ENCODE measurements at places on chromosomes 5 and 9.

DNA sequence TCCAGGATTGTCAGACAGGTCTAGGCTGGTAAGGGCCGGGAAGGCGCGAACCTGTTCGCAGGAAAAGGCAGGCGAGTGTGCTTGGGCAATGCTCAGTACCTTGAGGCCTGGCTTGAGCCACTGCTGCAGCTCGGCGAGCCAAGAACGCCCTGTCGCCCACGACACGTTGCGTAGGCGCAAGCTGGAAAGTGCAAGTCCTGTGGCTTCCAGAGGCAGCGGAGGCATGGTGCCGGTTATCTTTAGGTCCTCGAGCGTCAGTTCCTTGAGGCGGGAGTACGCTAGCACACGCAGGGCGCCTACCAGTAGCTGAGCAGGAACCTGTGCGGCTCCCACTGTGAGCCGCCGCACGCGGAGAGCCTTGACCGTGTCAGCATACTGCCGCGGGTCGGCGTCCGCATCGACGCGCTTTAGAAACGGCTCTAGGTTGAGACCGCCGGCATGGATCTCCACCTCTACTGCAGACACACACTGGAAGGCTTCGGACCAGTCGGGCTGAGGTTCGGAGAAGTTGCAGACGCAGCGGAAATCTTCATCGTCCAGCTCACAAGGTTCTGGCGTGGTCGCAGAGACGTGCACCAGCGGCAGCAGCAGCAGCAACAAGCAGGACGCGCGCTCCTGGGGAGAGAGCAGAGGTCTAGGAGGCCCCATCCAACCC lies 482 bp downstream of the CD14 start:
- DNase-seq, result no peak
- peak overlapping the region; percentile 72 for H3K4me3 ChIP-seq
- H3K36me3 ChIP-seq, result no peaks in the 10 kb centered on the region
- H3K27me3 ChIP-seq, result peaks cover 13% of the 10 kb centered on the region

GRCh38 chr9:2717385-2717784 lies at the start of gene KCNV2:
TSS of gene KCNV2 (plus strand) at chr9:2717510. CDS start at chr9:2717740, 230 bp downstream.
- no peak within 1 kb of the TSS for H3K27ac ChIP-seq
- peaks cover 1% of the 10 kb centered on the region for H3K4me1 ChIP-seq
- no peak for DNase-seq
- no peak within 1 kb of the TSS for H3K4me3 ChIP-seq
- H3K36me3 ChIP-seq, result peaks cover 16% of the 10 kb centered on the region
- no peaks in the 10 kb centered on the region for H3K27me3 ChIP-seq

DNA sequence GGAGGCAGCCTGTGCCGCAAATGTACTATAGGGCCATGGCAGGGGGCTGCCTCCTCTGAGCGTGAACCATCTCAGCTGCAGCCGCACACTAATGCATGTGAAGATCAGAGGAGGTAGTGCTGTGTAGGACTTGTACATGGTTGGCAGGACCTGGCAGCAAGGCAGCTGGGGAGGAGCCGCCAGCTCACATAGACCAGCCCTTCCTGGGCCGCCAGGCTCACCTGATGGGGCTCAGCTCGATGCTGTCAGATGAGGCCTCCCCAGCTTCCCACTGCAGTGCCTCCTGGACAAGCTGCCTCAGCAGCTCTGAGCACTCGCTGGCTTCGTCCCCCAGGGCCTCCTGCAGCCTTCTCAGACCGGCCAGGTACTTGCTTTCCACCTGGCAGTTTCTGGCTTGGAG lies 18.0 kb upstream of the CORO2A start:
- H3K27me3 ChIP-seq, result no peaks in the 10 kb centered on the region
- peaks cover 10% of the 10 kb centered on the region for H3K4me1 ChIP-seq
- H3K36me3 ChIP-seq, result peaks cover 66% of the 10 kb centered on the region

- H3K4me3 ChIP-seq, result no peak overlapping the region
- H3K27ac ChIP-seq, result peak overlapping the region; percentile 29
- DNase-seq, result no peak
- peaks cover 18% of the 10 kb centered on the region for H3K4me1 ChIP-seq
- H3K36me3 ChIP-seq, result no peaks in the 10 kb centered on the region
These were observed 47.8 kb downstream of the PTTG1 start for GRCh38 chr5:160469156-160470144.

DNA sequence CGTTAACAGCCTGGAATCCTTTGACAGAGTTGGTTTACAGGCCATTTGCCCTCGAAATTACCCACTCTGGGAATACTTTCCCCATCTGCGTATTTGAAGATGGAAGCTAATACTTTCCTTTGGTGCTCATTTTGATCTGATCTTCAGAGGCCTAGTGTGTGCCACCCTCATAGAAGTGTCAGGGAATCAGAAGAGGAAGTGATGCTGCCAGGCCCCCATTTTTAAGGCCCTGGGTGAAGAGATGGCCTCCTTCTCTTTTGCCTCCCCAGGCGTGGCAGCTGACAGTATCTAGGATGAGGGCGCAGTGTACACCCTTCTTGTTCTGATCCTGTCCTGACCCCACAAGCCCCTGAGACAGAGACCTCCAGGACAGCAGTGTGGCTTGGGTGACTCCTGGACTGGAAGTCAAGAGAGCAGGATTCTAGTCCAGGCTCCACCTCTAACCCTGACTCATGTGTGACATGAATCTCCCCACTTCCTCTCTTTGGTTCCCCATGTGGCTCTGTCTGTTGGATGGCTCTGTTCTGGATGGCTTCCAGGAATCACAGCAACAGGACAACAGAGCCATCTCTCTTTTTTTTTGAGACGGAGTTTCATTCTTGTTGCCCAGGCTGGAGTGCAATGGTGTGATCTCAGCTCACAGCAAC lies 27.8 kb downstream of the CSF1R start:
- H3K36me3 ChIP-seq, result peaks cover 26% of the 10 kb centered on the region
- no peaks in the 10 kb centered on the region for H3K27me3 ChIP-seq
- H3K4me1 ChIP-seq, result peaks cover 13% of the 10 kb centered on the region
- no peak overlapping the region for H3K4me3 ChIP-seq

DNA sequence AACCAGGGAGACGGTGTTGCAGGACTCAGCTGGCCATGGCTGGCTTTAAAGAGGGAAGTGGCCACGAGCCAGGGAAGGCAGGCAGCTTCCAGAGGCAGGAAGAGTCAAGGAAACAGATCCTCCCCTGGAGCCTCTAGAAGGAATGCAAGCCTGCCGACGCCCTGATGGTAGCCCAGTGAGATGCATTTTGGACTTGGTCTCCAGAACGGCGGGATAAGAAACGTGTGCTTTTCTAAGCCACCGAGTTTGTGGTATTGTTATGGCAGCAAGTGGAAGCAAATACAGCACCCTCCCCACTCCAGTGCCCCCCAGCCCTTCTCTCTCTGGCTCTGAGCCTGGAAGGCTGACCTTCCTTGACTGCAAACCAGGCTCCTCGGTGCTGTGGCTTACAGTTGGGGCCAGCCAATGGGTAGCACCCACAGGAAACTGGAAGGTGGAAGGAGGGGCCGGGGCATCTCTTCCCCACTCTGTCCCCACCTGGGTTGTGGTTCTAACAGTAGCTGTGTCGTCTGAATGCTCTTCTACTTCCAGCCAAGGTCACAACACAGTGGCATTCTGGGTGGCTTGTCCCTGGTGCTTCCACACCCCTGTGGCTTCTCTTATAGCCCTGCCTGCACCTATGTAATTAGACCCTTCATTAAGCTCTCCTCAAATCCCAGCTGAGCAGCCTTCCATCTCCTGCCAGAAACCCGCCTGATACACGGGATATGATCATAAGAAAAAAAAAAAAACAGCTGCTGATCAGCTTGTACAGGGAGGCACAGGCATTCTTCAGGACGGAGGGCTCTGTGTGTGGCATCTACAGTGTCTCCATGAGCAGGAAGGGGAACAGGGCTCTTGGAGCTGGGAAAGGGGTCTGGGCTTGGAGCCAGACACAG lies 29.9 kb upstream of the UNC5A start:
- H3K4me1 ChIP-seq, result peaks cover 37% of the 10 kb centered on the region
- no peak for DNase-seq
- no peak overlapping the region for H3K27ac ChIP-seq
- H3K27me3 ChIP-seq, result no peaks in the 10 kb centered on the region
- H3K4me3 ChIP-seq, result no peak overlapping the region
- no peaks in the 10 kb centered on the region for H3K36me3 ChIP-seq

DNA sequence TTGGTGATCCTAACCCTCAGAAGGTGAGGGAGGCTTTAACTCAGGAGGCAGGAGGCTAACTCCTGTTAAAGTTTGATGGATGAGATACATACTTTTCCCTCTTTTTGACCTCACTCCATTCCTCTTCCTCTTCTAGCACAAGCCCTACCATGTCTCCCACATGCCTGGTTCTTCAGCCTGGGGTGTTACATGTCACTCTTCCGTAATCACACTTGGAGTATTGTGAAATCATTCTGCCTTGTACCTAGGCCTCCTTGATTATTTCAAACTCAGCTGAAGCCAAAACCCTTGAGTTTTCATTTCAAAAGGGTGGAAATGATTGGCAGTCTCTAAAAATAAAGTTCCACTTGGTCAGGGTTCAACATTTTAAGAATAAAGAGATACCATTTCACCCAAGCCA lies 1.8 kb downstream of the PLAC8L1 start:
- no peaks in the 10 kb centered on the region for H3K27me3 ChIP-seq
- H3K36me3 ChIP-seq, result no peaks in the 10 kb centered on the region

GRCh38 chr9:121074370-121075250 lies at the start of gene CNTRL:
TSS of gene CNTRL (plus strand) at chr9:121074955. CDS start at chr9:121088327, 13,372 bp downstream.
- H3K4me1 ChIP-seq, result peaks cover 7% of the 10 kb centered on the region
- no peaks in the 10 kb centered on the region for H3K27me3 ChIP-seq
- DNase-seq, result peak; percentile 89
- H3K27ac ChIP-seq, result peak within 1 kb of the TSS; percentile 33
- peak within 1 kb of the TSS; percentile 93 for H3K4me3 ChIP-seq
- no peaks in the 10 kb centered on the region for H3K36me3 ChIP-seq

GRCh38 chr5:125394661-125395280 lies 648.3 kb upstream of the ZNF608 start:
- H3K27ac ChIP-seq, result no peak overlapping the region
- no peaks in the 10 kb centered on the region for H3K27me3 ChIP-seq
- H3K4me3 ChIP-seq, result no peak overlapping the region
- H3K36me3 ChIP-seq, result no peaks in the 10 kb centered on the region
- H3K4me1 ChIP-seq, result no peaks in the 10 kb centered on the region
- no peak for DNase-seq

GRCh38 chr5:90144625-90145327 lies 264.8 kb downstream of the CETN3 start:
- H3K36me3 ChIP-seq, result no peaks in the 10 kb centered on the region
- H3K4me3 ChIP-seq, result no peak overlapping the region
- H3K4me1 ChIP-seq, result peaks cover 1% of the 10 kb centered on the region
- no peak overlapping the region for H3K27ac ChIP-seq
- H3K27me3 ChIP-seq, result no peaks in the 10 kb centered on the region
- peak; percentile 80 for DNase-seq

GRCh38 chr5:163596608-163597315 lies 91.3 kb downstream of the MAT2B start:
- H3K4me1 ChIP-seq, result no peaks in the 10 kb centered on the region
- peaks cover 10% of the 10 kb centered on the region for H3K27me3 ChIP-seq
- no peak for DNase-seq
- H3K36me3 ChIP-seq, result no peaks in the 10 kb centered on the region
- no peak overlapping the region for H3K27ac ChIP-seq

DNA sequence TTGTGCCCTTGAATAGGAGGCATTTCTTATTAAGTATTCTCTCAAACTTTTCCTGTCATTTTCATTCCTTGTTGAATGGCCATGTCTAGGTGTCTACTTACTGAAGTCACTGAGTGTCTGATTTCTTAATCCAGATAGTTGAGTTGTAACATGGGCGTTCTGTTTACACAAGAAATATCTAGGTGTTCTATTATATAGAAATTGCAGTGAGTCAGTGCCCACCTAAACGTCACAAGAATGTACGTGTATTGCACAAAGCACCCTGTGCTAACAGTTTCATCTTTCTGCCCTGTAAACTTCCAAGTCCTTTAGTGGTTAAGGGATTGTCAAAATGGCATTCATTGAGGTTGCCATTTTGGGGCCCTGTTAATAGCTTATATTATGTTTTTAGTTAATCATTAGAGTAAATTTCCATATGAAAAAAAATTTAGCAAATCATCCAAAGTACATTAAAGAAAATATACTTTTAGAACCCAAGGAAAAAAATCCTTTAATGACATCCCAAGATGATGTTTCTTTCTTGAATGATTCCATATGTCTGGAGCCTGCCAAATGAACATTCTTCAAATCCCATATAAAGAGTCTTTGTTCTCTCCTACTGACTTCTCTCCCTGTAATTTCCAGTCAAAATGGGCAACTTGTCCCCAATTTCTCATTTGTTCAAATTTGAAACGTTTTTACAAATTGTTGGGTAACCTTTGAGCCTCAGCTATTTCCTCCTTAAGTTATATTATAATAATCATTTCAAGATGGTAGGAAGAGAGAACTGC lies 114.2 kb downstream of the GOLPH3 start:
- H3K4me3 ChIP-seq, result no peak overlapping the region
- no peak overlapping the region for H3K27ac ChIP-seq
- DNase-seq, result no peak
- H3K27me3 ChIP-seq, result no peaks in the 10 kb centered on the region
- H3K36me3 ChIP-seq, result no peaks in the 10 kb centered on the region
- H3K4me1 ChIP-seq, result no peaks in the 10 kb centered on the region

- no peak overlapping the region for H3K27ac ChIP-seq
- no peak for DNase-seq
- no peak overlapping the region for H3K4me3 ChIP-seq
- no peaks in the 10 kb centered on the region for H3K27me3 ChIP-seq
These were observed 231.4 kb upstream of the TRPM3 start for GRCh38 chr9:71352837-71353236.

- no peaks in the 10 kb centered on the region for H3K27me3 ChIP-seq
- no peaks in the 10 kb centered on the region for H3K4me1 ChIP-seq
- H3K27ac ChIP-seq, result no peak overlapping the region
- peak; percentile 44 for DNase-seq
- no peak overlapping the region for H3K4me3 ChIP-seq
- no peaks in the 10 kb centered on the region for H3K36me3 ChIP-seq
These were observed 134.5 kb upstream of the SPEF2 start for GRCh38 chr5:35483191-35483590.

DNA sequence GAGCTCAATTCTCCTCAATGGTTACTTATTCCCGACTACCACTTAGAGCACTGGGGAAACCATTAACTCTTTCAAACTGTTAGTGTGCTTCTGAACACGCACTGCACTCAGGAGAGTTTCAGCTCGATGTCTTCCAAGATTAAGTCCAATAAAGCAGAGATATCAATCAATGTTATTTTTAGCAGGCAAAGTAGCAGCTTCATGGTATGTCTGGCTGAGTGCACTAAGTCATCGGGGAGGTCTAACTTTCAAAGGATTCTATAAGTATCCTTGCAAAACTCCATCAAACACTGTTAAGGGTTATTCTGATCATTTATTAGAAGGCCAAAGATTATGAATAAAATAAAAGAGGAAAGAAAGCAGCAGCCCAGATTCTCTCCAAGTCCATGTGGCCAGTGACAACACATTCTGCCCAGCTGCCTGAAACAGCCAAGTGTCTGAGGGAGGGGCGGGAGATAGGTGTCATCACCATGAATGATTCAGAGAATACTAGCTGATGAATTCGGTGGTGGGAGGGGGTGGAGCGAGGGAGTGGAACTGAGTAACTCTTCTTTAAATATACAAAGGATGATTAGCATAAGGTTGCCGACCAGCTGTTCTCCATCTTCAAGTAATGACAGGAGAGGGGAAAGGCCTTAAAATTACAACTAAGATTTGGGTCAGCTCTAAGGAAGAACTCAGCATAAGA lies 21.3 kb downstream of the NREP start:
- peak; percentile 94 for DNase-seq
- peaks cover 17% of the 10 kb centered on the region for H3K36me3 ChIP-seq
- H3K27me3 ChIP-seq, result no peaks in the 10 kb centered on the region
- H3K4me3 ChIP-seq, result peak overlapping the region; percentile 33
- H3K27ac ChIP-seq, result no peak overlapping the region

GRCh38 chr5:103690676-103691075 lies 128.1 kb upstream of the NUDT12 start:
- no peak for DNase-seq
- no peaks in the 10 kb centered on the region for H3K27me3 ChIP-seq
- H3K4me3 ChIP-seq, result no peak overlapping the region
- no peak overlapping the region for H3K27ac ChIP-seq
- H3K4me1 ChIP-seq, result no peaks in the 10 kb centered on the region
